Cardiac ventricle fibroblast (primary cell): ENCODE measurements at places on chromosomes 11 and 22. TPM values are rescaled to one million over a fixed set of nuclear protein-coding genes. Genes with fewer than 3 reads are reported as not detected.

Gene SIRT3
- total RNA-seq, result 12.4 and 15.3 TPM in 2 replicates

Gene RAB38
- 0.56 and 0.93 TPM in 2 replicates for total RNA-seq

Gene FGF19
- not detected in 2 replicates for total RNA-seq

Gene OR5L2
- total RNA-seq, result not detected in 2 replicates

Gene IFT27
- total RNA-seq, result 9.7 and 15.0 TPM in 2 replicates

Gene FBLN1
- 230 and 255 TPM in 2 replicates for total RNA-seq

Gene MIOX
- total RNA-seq, result not detected in 2 replicates

Gene TSPO
- 402 and 430 TPM in 2 replicates for total RNA-seq

Gene RFPL2
- total RNA-seq, result not detected in 2 replicates

Gene RAB36
- total RNA-seq, result 1.4 and 4.4 TPM in 2 replicates

Gene NCR3LG1
- total RNA-seq, result 3.5 TPM in 2 replicates

Gene HYOU1
- 79.2 and 89.9 TPM in 2 replicates for total RNA-seq

Gene NLRP14
- 0.05 TPM in 1 of 2 replicates, not detected in the other for total RNA-seq

Gene ZBTB16
- 58.3 and 70.3 TPM in 2 replicates for total RNA-seq

Gene HTR3B
- not detected in 2 replicates for total RNA-seq

Gene ARHGAP32
- total RNA-seq, result 13.5 and 16.2 TPM in 2 replicates

Gene POU2AF2
- total RNA-seq, result not detected in 2 replicates

Gene INPP5J
- total RNA-seq, result not detected in 2 replicates

Gene MFRP
- 0.12 TPM in 1 of 2 replicates, not detected in the other for total RNA-seq

Gene CDC42EP2
- 26.9 and 27.3 TPM in 2 replicates for total RNA-seq

Gene RIC3
- total RNA-seq, result not detected in 2 replicates

Gene OR52N4
- total RNA-seq, result not detected in 2 replicates

Gene SLC22A9
- not detected in 2 replicates for total RNA-seq

Gene PKDREJ
- 0.05 and 0.06 TPM in 2 replicates for total RNA-seq

Gene DCHS1
- 1.6 and 2.0 TPM in 2 replicates for total RNA-seq

Gene APOL4
- total RNA-seq, result 4.3 and 5.1 TPM in 2 replicates

Gene GAL
- total RNA-seq, result 0.25 and 1.5 TPM in 2 replicates

Gene SNRPD3
- 119 and 146 TPM in 2 replicates for total RNA-seq

Gene MTCH2
- 42.5 and 75.3 TPM in 2 replicates for total RNA-seq

Gene HPX
- 0.29 TPM in 1 of 2 replicates, not detected in the other for total RNA-seq

Gene CRYBB3
- not detected in 2 replicates for total RNA-seq

Gene SPON1
- total RNA-seq, result 109 and 117 TPM in 2 replicates

Gene KCNC1
- not detected in 2 replicates for total RNA-seq

Gene FAM227A
- total RNA-seq, result 0.15 and 0.37 TPM in 2 replicates

Gene PRDM11
- total RNA-seq, result 8.3 and 9.9 TPM in 2 replicates

Gene CLTCL1
- 2.9 and 3.4 TPM in 2 replicates for total RNA-seq

Gene CCND1
- 83.2 and 91.5 TPM in 2 replicates for total RNA-seq

Gene ABCG4
- 0.10 and 0.31 TPM in 2 replicates for total RNA-seq

Gene FDXACB1
- total RNA-seq, result 1.5 and 2.5 TPM in 2 replicates

Gene BIK
- total RNA-seq, result not detected in 2 replicates

Gene PLAAT2
- total RNA-seq, result not detected in 2 replicates

Gene ANKRD49
- 8.9 and 10.2 TPM in 2 replicates for total RNA-seq

Gene HOATZ
- not detected in 2 replicates for total RNA-seq

Gene ANKK1
- not detected in 2 replicates for total RNA-seq

Gene OR52I1
- not detected in 2 replicates for total RNA-seq

Gene ARFGAP2
- 62.8 and 81.1 TPM in 2 replicates for total RNA-seq

Gene APLNR
- total RNA-seq, result 2.1 and 3.9 TPM in 2 replicates

Gene MUC2
- not detected in 2 replicates for total RNA-seq

Gene GLYAT
- not detected in 2 replicates for total RNA-seq

Gene MN1
- 15.6 and 15.9 TPM in 2 replicates for total RNA-seq
